NCI-H748 treated with DMSO at 0.1 percent for 48 hours (cell line): ENCODE measurements at places on chromosomes 12 and 14.

- no peak for DNase-seq
These were observed 49.4 kb downstream of the LRRC9 start for GRCh38 chr14:59969319-59969718.

DNA sequence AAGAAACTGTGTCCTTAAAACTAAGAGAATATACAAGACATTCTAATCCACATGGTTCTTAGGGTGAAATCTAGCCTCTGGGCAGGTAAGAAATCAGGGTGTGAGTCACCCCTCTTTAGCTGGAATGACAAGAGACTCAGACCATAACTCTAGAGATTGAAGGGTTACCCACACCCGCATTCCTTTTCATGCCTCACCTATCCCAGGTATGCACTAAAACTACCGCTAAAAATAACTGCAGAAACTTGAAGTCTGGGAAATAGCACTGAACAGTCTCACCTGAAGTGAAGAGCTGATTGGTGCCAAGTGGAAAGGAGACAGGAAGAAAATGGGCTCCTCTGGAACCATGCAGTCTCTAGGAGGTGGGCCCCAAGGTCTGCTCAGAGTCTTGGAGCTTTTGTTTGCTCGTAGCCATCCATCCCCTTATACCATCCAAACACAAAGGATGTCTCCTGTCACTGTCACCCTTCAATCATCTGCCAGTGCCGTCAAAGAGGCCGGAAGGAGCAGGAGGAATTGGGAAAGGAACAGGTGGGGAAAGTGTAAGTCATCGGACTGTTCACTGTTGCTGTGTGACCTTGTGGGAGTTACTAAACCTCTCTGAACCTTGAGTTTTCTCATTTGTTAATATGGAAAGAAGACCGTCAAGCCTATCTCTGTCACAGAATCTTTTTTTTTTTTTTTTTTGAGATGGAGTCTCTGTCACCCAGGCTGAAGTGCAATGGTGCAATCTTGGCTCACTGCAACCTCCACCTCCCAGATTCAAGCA, 22.4 kb downstream of the DDX47 start:
- DNase-seq = no peak

DNA sequence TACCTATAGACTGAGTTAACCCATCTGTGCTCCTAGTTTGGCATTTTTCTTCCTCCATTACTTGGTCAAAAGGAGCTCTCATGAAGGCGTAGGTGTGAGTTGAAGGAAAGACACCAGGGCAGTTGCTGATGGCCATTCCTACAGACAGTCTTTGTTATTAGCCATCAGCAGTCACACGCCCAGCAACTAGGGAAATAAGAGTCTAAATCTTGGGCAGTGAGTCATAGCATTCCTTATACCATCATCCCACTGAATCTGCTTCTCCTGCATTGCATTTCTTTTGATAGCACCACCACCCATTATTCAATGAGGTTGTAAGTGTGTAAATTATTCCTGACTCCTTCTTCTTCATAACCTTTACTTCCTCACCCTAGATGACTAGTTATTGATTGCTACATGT, 150.9 kb upstream of the IGF1 start:
- no peak for DNase-seq

DNA sequence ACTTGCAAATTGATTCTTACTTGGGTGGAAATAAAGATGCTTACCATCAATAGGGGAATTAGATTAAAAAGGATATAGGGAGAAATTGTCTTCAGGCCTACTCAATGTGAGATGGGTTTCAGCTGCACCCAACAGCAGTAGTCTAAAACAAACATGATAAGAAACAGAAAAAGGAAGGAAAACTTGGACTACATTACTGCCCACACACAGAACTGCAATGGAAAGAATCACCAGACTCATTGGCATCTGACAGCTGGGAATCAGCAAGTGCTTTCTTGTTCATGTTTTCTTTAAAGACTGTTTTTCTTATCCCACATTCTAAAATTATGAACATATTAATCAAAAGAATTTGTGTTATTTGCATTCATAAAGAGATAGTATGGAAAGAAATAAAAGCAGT, 144.2 kb downstream of the LRIG3 start:
- no peak for DNase-seq
